Left cardiac atrium (tissue), 4 donors: ENCODE measurements at places on chromosomes 5 and 9.

DNA sequence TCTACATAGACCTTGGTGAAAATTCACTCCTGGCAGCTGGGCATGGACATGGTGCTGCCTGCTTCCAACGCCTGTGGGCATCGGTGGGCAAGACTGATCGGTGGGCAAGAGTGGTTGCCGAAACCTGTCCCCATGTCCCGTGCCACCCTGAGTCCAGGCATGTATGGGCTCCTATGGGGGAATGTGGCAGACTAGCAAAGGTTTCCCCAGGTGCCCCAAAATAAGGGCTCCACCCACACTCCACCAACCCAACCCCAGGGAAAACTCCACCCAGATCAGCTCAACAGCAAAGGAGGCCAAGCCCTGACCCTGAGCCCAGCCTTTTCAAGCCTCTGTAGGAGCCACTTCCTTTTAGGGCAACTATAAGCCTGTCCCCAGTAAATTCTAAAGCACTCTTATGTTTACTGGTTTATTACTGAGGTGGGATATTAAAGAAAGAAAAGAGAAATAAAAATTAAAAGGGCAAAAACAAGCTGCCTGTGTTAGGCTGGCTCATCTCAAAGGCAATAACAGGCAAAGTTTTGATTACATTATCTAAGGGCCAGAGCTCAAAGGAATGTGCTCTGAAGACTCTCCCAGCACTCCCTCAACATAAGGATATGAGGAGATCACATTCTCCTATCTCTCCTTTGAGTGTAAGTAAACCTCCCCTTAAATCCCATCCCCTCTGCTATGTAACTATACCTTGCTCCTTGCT lies 8.9 kb upstream of the SPATA31E1 start:
- DNase-seq, result no peak

DNA sequence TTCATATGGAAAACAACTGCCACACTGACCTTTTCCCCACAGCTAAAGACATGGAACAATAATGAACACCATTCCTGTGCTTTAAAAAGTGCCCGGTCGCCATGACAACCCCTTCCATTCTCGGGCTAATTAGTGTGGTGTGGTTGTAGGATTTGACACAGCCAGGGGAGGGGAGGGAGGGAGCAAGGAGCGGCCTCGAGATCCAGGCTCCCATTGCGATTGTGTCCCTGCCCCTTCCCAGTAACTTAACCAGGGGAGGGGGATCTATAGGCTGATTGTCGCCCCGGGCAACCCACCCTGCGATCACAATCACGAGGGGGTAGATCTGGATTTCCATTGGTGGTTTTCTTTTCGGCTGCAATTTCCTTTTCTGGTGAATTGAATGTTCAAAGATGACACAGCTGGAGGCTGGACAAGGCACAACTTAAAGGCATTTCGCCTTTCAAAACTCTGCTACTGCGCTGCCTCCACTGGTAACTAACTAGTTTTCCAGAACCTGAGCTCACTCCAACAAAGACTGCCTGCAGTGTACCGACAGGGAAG lies 96.7 kb upstream of the RETREG1 start:
- DNase-seq, result no peak

- no peak for DNase-seq
These were observed 73.7 kb downstream of the FEM1C start for GRCh38 chr5:115470921-115471320.

GRCh38 chr9:137195525-137196220 lies 4.9 kb downstream of the TPRN start:
- no peak for DNase-seq

- no peak for DNase-seq
These were observed 198.7 kb upstream of the HAPLN1 start for GRCh38 chr5:83919071-83920041.

DNA sequence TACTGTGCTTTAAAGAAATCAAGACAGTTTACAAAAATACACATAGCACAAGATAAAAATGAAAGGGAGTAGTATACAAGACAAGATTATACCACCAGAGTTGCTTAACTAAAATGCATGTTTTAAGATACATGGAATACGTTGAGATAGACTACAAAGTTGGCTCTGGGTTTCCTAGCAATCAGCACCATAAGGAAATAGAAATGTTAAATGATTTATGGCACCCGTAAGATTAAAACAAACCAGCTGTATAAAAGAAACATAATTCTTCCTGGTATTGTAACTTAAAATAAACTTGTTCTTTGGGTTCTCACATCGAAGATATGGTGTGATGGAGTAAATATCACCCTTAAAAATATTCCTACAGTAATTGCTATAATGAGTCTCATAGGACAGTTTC lies 9.9 kb upstream of the CSNK1G3 start:
- DNase-seq, result no peak

GRCh38 chr5:10524376-10525123 lies 39.3 kb upstream of the ANKRD33B start:
- DNase-seq, result no peak

- peak; percentile 22 for DNase-seq
These were observed 980 bp downstream of the CCNO start for GRCh38 chr5:55232271-55232984.

GRCh38 chr5:179137016-179137642 lies 77.0 kb downstream of the ZNF354C start:
- peak; percentile 11 for DNase-seq

- DNase-seq, result no peak
These were observed 81.9 kb upstream of the ARRDC3 start for GRCh38 chr5:91464886-91465646.

GRCh38 chr5:4758550-4758949 lies 381.6 kb upstream of the ADAMTS16 start:
- DNase-seq, result no peak

DNA sequence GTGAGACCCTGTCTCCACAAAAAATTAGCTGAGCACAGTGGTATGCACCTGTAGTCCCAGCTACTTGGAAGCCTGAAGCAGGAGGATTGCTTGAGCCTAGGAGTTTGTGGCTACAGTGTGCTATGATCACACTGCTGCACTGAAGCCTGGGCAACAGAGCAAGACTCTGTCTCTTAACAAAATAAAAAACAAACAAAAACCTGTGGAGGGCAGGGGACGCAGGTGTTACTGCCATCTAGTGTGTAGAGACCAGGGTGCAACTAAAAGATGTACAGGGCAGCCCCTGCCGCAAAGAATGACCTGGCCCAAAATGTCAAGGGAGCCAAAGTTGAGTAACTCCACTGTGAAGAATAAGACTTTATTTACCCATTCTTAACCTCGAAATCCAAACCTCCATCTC lies 27.1 kb downstream of the ASPN start:
- DNase-seq, result no peak

- DNase-seq, result no peak
These were observed 140.6 kb downstream of the COMMD10 start for GRCh38 chr5:116225281-116225922.

- DNase-seq, result peak; percentile 25
These were observed 254.2 kb downstream of the DOCK8 start for GRCh38 chr9:468766-469426.

- no peak for DNase-seq
These were observed 30.4 kb downstream of the PWWP2A start for GRCh38 chr5:160088805-160089204.

DNA sequence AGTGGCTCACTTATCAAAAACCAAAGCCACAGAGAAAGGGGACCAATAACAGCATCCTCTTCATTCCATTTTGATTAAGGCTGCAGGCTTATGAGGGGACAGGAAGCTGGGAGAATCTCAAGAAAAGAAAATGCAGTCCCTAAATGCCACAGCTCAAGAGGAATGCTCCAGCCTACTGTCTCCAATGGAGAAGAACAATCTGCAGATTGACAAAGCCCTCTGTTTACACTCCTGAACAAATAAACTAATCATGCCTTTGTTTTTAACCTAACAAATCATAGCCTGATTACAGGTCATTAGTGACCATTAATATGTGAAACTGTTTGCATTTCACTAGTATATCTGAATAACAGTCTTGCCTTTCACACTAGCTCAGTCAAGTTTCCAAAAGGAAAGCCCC lies 26.5 kb downstream of the PPP2R2B start:
- DNase-seq, result no peak

- DNase-seq, result no peak
These were observed 87.6 kb downstream of the ERP44 start for GRCh38 chr9:100011062-100011681.

GRCh38 chr5:175567954-175568353 lies 89.6 kb downstream of the SFXN1 start:
- no peak for DNase-seq

DNA sequence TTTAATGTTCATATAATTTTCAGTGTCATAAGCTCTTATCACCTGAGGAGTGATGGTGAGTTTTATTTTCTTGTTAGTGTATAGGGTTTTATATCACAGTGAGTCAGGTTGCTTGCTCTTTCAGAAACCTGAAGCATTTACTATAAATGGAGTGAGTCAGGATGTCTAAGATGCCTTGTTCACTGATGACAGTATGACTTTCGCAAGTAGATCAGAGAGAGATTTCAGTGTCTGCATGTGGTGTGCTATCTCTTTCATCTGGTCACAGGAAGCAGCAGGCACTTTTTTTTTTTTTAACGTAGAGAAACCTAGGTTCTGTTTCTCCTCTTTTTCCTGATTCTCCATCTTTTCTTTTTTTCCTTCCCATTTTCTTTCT lies 237.1 kb downstream of the DMRTA1 start:
- no peak for DNase-seq

- no peak for DNase-seq
These were observed 114.4 kb downstream of the PSD2 start for GRCh38 chr5:139910036-139910435.

DNA sequence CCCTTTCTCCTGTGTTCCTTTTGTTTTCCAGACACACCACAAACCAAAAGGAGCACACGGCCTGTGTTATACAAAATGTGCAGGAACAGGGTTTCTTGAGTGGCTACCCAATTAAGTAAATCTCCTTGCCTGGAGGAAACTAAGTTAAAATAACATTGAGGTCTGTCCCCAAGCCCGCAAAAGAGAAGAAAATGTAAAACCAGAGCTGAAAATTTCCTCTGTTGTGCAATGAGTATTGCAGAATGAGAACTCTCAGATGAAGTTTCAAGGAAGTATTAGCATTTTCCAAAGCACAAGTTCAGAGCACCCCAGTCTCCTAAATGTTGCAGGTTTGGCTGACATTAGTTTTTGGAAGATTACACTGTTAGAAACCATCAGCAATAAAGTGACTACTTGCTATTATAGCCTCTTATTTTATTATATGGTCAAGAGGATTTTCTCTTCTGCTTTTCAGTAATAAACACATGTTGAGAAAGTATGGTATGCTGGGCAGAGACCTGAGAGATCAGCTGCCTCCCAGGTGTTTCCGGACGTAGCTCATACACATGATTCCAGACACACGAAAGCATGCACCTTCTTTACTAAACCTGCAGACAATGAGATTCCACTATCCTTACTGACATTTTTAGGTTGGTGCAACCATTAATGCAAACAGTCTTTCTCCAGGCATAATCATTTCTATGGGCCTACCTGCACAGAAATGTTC lies 161.3 kb downstream of the SNCAIP start:
- no peak for DNase-seq

GRCh38 chr5:169390265-169390664 lies 89.3 kb upstream of the SLIT3 start:
- no peak for DNase-seq

DNA sequence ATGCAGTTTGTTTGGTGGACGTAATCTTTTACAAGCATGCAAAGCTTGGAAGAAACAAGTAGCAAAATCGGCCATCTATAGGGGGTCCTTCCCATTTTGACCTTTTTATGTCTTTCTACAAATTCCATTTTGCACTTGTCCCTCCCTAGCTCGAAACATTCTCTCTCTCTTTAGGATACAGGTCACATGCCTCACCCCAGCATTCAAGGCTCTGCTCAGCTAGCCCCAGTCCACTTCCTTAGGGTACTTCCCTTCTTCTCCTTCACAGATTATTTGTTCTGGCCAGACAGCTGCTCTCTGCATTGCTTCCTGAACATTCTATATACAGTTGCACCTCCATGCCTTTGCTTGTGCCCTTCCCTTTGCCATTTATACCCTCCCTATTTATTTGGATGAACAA lies 31.7 kb upstream of the TRIM14 start:
- no peak for DNase-seq

- DNase-seq, result no peak
These were observed 64.9 kb upstream of the LIFR start for GRCh38 chr5:38621331-38621730.

- no peak for DNase-seq
These were observed 1989.8 kb downstream of the EFNA5 start for GRCh38 chr5:105680858-105681475.

DNA sequence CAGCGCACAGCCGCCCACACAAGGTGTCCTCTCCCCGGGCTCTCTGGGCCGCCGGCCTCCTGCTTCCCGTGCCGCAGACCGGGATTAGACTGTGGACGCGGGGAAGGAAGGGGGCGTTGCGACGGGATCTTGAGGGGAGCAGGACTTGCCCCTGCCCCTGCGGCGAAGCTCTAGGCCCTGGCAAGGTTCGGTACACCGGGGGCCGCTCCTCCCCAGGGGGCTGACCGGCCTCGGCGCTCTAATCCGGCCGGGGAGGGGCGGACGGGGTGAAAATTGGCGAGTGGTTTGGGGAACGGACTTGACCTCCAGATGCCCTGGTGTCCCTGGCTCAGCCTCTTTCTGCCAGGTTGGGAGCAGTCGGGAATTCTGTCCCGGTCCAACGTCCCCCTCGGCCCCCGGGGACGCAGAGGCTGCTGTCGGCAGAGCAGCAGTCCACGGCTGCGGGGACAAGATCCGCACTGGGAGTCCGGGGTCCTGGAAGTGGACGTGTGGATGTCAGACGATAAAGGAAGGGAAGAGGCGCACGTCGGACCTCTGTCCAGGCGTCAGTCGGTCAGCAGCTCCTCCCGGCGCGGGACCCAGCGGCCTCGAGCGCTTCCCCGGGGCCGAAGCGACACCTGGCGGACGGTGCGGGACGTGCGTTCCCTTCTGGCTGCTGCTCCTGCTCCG lies 1.9 kb upstream of the CNTFR start:
- peak; percentile 90 for DNase-seq

- no peak for DNase-seq
These were observed 14.2 kb downstream of the PTPN3 start for GRCh38 chr9:109483744-109484429.

DNA sequence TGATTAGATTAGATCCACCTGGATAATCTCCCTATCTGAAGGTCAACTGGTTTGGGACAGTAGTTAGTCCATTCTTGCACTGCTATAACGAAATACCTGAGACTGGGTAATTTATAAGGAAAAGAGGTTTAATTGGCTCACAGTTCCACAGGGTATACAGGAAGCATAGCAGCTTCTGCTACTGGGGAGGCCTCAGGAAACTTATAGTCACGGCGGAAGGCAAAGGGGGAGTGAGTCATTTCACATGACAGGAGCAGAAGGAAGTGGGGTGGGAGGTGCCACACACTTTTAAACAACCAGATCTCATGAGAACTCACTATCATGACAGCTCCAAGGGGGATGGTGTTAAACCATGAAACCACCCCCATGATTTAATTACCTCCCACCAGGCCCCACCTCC lies 9.9 kb downstream of the C9orf40 start:
- no peak for DNase-seq

- DNase-seq, result no peak
These were observed 109.4 kb downstream of the ASTN2 start for GRCh38 chr9:117305454-117305853.

- no peak for DNase-seq
These were observed 41.9 kb downstream of the MOCS2 start for GRCh38 chr5:53067641-53068040.

- no peak for DNase-seq
These were observed 88.0 kb downstream of the INIP start for GRCh38 chr9:112629671-112630485.
